ENCODE measurements at places on chromosomes 7 and 10.

DNA sequence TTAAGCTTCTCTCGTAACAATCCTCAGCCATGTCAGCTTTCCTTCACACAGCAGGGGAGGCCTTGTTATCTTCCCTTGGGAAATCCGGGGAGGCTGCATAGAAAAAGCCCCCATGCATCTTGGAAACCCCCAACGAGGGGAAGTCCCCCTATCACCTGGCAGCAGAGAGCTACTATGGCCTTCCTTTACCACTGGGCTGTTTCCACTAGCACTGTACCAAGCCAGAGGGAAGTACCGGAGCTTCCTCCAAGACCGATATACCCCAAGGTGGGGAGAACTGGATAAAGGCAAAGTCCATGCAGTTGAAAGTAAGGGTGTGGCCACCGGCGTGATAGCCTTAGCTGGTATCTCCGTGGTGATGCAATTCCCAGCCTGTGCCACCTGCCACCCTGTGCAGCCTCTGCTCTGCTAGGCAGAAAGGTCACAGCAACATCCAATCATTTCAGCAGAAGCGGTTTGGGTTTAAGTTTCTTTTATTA is 4.4 kb upstream of the CLIP2 start:
- DNase-seq: no peak

DNA sequence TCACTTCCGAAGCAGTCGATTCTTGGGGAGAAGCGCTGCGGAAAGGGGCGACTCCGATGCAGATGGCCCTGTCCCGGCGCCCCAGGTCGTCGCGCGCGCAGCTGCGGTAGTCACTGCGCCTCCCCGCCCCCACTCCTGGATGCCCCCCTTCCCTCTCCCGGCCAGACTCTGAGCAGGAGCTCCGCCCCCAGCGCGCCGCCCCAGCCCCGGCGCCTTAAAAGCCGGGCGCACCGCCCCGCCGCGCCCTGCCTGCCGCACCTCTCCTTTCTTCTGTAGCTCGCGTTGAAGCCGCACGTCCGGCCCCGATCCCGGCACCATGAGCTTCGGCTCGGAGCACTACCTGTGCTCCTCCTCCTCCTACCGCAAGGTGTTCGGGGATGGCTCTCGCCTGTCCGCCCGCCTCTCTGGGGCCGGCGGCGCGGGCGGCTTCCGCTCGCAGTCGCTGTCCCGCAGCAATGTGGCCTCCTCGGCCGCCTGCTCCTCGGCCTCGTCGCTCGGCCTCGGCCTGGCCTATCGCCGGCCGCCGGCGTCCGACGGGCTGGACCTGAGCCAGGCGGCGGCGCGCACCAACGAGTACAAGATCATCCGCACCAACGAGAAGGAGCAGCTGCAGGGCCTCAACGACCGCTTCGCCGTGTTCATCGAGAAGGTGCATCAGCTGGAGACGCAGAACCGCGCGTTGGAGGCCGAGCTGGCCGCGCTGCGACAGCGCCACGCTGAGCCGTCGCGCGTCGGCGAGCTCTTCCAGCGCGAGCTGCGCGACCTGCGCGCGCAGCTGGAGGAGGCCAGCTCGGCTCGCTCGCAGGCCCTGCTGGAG is at the start of gene INA:
INA (plus strand) TSS at position 243 of the 817 bp plus-strand sequence; CDS start at position 317, 74 bp downstream.
- no peak for DNase-seq

GRCh38 chr10:75406462-75407223 is 5.1 kb upstream of the ZNF503 start:
- no peak for DNase-seq

- no peak for DNase-seq
These were observed 41.4 kb downstream of the GSDME start for GRCh38 chr7:24715661-24716479.

- no peak for DNase-seq
These were observed 2.3 kb downstream of the ZC3HC1 start for GRCh38 chr7:130048906-130049305.

DNA sequence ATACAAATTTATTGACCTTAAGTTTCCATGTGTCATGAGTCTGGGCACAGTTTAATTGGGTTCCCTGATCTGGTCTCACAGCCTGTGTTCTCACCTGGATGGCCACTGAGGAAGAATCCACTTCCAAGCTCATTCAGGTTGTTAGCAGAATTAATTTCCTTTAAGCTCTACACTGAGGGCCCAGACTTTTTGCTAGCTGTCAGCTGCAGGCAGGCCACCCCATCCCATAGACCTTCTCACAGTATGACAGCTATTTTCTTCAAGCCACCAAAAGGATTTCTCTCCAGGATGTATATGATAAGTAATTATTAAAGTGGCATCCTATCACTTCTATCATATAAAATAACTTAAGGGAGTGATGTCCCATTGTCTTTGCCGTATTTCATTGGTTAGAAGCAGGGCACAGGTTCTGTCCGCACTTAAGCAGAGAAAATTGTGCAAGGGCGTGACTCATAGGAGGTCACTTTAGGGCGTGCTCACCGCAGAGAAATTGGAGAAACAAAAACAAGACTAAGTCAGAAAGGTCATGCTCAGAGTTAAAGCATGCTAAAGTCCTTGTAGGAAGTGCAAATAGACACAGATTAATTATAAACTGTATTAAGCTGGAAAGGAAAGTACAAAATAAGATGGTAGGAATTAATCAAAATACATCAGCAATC is 109.9 kb downstream of the AHR start:
- peak; percentile 58 for DNase-seq

All from CD4-positive, alpha-beta T cell treated with Interleukin-15 for 1 hour (primary cell).